ENCODE measurements at places on chromosomes 5 and 9. TPM values are rescaled to one million over a fixed set of nuclear protein-coding genes. Genes with fewer than 3 reads are reported as not detected.

The NUP188 gene
- 22.3 TPM for total RNA-seq

The CNTNAP3 gene
- total RNA-seq: 25.0 TPM

The LEAP2 gene
- total RNA-seq: not detected

The MCC gene
- total RNA-seq: 0.20 TPM

The DIPK1B gene
- total RNA-seq: 12.5 TPM

The PFDN1 gene
- total RNA-seq: 149 TPM

The TPPP gene
- not detected for total RNA-seq

The SLCO6A1 gene
- not detected for total RNA-seq

The DBH gene
- not detected for total RNA-seq

The FRRS1L gene
- total RNA-seq: not detected

The BSPRY gene
- total RNA-seq: not detected

The SLC27A4 gene
- 22.0 TPM for total RNA-seq

The SHISAL2B gene
- total RNA-seq: not detected

The UQCRQ gene
- 254 TPM for total RNA-seq

The TLX3 gene
- not detected for total RNA-seq

The FOXD4L5 gene
- not detected for total RNA-seq

The GADD45G gene
- total RNA-seq: 4.8 TPM

The PCDHGB7 gene
- 0.03 TPM for total RNA-seq

The ARL15 gene
- 3.9 TPM for total RNA-seq

The PTGES gene
- total RNA-seq: 44.9 TPM

The ZBED3 gene
- 0.14 TPM for total RNA-seq

The GKAP1 gene
- 0.14 TPM for total RNA-seq

The POU4F3 gene
- not detected for total RNA-seq

The LOX gene
- 60.5 TPM for total RNA-seq

The BTNL3 gene
- not detected for total RNA-seq

The PFN3 gene
- total RNA-seq: not detected

The ANKRD20A1 gene
- not detected for total RNA-seq

The HAPLN1 gene
- 0.07 TPM for total RNA-seq

The TAF11L10 gene
- not detected for total RNA-seq

The RELL2 gene
- total RNA-seq: 2.7 TPM

The GPR150 gene
- total RNA-seq: not detected

The SPATA31D4 gene
- total RNA-seq: not detected

The SAXO1 gene
- not detected for total RNA-seq

The NIPAL4 gene
- not detected for total RNA-seq

The PIP5KL1 gene
- total RNA-seq: 6.2 TPM

Data from Caki2 (cell line).